ENCODE measurements at places on chromosomes 3 and 15. TPM values are rescaled to one million over a fixed set of nuclear protein-coding genes. Genes with fewer than 3 reads are reported as not detected.

- DNase-seq, result no peak
Observed at GRCh38 chr15:40789999-40790398, 16.9 kb upstream of the ZFYVE19 start.

Gene SLC15A2
- total RNA-seq, result 4.3 TPM

- DNase-seq, result no peak
Observed at GRCh38 chr3:25385807-25386460, 42.1 kb upstream of the RARB start.

GRCh38 chr3:141275973-141276372 lies 44.3 kb downstream of the PXYLP1 start:
- no peak for DNase-seq

GRCh38 chr3:149128821-149129220 lies 617 bp upstream of the HPS3 start:
- DNase-seq, result no peak

GRCh38 chr3:100366424-100366823 lies 31.9 kb downstream of the NIT2 start:
- DNase-seq, result no peak

Gene SKOR1
- total RNA-seq, result 0.30 TPM

- DNase-seq, result peak; percentile 23
Observed at GRCh38 chr3:183202004-183202722, 39.6 kb upstream of the LAMP3 start.

Gene GPR87
- total RNA-seq, result not detected

Gene GOLGA8K
- total RNA-seq, result 0.36 TPM

DNA sequence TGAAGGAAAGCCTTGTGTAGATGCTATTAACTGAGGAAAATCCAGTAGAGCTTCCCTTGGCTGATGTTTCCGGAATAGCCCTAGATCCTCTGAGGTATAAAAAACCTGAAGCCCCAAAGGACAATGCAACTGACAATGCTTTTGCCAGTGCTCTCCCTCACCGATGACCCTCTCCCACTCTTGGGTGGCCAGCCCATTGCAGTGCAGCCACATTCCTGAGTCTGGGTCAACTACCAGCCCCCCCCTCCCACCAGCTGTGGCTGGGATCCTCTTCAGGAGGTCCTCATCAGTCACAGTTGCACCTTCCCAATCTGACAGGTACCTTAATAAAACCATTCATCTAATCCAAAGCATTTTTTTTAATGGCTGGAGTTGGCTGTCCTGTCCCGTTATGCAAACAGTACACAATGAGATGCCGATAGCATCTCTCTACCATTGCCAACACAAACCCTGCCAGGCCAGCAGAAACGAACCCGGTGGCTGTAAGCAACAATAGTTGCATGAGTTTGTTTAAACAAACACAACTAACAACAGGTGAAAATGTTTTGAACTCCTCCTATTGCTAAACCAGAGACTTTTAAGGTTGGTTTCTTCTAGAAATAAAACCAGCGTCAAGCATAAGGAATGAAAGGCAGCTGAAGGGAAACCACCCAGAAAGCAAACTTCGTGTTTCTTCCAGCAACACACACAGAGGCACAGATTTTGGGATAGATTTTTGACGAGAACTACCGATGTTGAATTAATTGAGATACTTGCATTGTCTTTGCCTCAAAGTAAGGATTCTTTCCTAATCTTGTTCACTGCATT lies 128.3 kb upstream of the ARHGEF3 start:
- no peak for DNase-seq

DNA sequence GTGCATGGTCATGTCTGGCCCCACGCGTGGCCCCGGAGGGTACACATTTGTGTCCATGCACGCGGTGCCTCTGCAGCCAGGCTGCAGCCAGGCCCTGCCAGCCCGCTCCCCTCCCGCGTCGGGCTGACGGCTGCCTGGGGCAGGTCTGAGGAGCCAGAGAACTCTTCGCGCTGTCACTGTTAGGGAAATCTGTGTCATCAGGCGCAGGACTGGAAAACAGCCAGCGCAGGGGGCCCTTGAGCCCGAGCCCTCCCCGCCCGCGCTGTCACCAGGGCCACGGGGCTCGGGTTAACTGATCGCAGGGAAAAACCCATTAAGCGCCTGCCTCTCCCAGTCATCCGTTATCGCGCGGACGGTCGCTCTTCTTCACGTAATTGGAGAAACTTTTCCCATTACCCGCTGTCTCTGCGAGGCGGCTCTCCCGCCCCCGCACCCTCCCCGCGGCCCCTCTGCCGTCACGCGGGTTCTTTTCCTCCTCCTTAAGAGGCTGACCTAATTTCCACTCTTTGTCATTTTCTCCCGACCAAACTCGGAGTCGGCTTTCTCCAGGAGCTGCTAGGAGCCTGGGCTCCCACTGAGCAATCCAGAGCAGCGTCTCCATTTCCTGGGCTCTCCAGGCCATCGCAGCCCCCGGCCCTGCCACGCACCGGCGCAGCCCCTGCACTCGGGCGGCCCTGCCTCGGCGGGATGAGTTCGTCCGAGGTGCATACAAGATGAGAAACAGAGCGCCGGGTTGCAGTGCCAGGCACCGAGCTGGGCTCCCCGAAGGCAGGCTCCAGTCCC lies 57.5 kb upstream of the PRR23E start:
- DNase-seq, result no peak
